Aorta (tissue), 5 donors: ENCODE measurements at places on chromosomes 13 and 19. TPM values are rescaled to one million over a fixed set of nuclear protein-coding genes. Genes with fewer than 3 reads are reported as not detected.

DNA sequence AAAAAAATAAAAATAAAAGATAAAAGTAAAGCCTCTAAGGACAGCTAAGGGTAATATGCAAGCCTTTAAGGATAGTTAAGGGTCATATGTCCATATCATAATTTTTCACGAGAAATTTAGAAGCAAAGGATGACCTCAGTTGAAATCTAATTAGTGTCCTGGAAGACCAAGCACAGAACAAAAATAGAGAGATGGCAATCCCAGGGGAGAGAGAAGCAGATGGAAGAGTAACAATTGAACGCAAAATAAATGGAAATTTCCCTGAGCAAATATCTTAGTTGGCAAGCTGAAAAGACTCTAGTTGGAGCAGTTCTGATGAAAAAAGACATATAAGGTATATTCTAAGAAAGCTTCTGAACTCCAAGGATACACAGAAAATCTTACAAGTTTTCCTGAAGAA, 275.4 kb downstream of the NALCN start:
- DNase-seq: no peak
- H3K4me1 ChIP-seq: no peaks in the 10 kb centered on the region
- no peak overlapping the region for H3K27ac ChIP-seq
- H3K27me3 ChIP-seq: no peaks in the 10 kb centered on the region
- H3K4me3 ChIP-seq: no peak overlapping the region

- H3K27ac ChIP-seq: no peak overlapping the region
- no peaks in the 10 kb centered on the region for H3K4me1 ChIP-seq
- no peaks in the 10 kb centered on the region for H3K27me3 ChIP-seq
- no peaks in the 10 kb centered on the region for H3K36me3 ChIP-seq
These were observed 13.2 kb downstream of the GATAD2A start for GRCh38 chr19:19418555-19419260.

DNA sequence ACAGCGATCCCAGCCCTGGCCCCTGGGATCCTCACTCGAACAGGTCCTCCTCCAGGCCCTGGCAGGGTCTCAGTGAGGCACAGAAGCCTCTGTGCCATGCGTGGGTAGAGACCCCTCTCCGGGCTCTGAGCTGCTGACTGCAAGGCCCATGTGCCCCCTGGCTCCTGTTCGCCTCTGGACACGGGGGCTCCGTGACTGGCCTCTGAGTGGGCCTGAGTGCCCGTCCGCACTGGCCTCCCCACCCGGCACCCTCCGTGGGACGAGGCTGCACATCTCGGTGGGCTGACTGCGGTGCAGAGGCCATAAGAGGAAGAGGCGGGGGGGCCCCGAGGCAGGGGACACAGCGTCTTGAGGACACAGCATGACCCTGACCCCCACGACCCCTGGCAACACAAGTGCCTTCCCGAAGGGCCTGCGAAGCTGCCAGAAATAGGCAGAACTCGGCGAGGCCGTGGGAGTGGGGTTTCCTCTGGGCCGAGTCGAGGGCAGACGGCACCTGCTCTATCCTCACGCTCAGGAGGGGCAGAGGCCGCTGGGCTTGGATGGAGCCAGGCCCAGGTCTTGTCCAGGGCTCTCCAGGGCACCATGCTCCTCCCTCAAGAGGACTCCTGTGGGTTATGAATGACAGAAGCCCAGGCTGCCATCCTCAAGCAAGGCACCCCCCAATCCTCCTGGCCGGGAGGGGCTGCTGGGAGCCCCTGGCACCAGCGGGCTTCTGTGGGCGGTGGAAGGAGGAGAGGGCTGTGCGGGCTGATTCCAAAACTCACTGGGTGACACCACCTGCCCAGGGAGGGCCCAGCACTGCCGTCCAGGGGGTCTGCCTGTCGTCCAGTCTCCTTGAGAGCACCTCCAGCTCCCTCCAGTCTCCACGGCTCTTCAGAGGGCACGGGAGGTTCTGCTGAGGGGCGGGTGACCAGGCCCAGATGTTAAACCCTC, 52.6 kb downstream of the RASA3 start:
- H3K4me1 ChIP-seq: no peaks in the 10 kb centered on the region
- H3K36me3 ChIP-seq: no peaks in the 10 kb centered on the region
- no peaks in the 10 kb centered on the region for H3K27me3 ChIP-seq
- H3K27ac ChIP-seq: no peak overlapping the region

KLK3 gene
- not detected for total RNA-seq

ZNF536 gene
- 1.2 TPM for total RNA-seq

EFNA2 gene
- not detected for total RNA-seq

RABAC1 gene
- 175 TPM for total RNA-seq
